ENCODE measurements at places on chromosomes 16 and 17. TPM values are rescaled to one million over a fixed set of nuclear protein-coding genes. Genes with fewer than 3 reads are reported as not detected.

The HOXB7 gene
- not detected for total RNA-seq

The PRR35 gene
- not detected for total RNA-seq

The STH gene
- not detected for total RNA-seq

The PLEKHG4 gene
- 10.1 TPM for total RNA-seq

- no peak for DNase-seq
Measured at GRCh38 chr17:48393283-48393682, 36.7 kb downstream of the SKAP1 start.

- DNase-seq, result no peak
Measured at GRCh38 chr16:52581530-52581929, 34.6 kb upstream of the TOX3 start.

DNA sequence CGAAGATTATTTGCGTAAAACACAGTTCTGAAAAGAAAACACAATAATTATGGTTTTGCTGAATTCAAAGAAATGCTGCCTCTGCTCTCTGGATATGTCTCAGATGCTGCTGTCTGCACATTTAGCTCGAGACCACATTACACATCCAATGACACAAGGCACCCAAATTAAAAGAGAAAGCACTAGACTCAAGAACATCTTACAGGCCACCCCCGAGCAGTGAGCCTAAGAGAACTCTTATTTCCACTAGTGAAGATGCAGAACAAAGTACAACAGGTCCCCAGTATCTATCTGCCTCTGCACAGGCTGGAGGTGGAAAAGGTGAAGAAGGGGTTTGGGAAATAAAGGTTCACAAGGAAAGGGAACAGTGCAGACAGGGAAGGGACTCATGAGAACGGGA, 33.5 kb downstream of the GRB2 start:
- no peak for DNase-seq

DNA sequence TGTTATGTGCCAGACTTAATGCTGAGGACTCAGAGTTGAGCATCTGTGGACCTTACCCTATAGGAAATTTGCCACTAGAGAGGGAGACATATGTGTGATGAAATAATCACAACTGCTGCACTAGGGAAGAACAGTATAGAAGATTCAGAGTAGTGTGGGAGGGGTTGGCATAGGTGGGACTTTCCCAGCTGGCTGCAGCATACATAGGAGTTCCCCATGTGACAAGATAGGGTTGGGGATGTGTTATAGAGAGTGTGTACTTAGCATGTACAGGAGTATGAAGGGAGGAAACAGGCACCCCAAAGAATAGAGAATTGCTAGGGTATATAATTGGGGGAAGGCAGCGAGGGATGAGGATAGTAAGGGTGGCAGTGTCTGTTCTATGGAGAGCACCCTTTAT, 2.9 kb downstream of the NUP93 start:
- no peak for DNase-seq

- DNase-seq, result no peak
Measured at GRCh38 chr17:36124879-36125824, 21.5 kb downstream of the CCL4 start.

DNA sequence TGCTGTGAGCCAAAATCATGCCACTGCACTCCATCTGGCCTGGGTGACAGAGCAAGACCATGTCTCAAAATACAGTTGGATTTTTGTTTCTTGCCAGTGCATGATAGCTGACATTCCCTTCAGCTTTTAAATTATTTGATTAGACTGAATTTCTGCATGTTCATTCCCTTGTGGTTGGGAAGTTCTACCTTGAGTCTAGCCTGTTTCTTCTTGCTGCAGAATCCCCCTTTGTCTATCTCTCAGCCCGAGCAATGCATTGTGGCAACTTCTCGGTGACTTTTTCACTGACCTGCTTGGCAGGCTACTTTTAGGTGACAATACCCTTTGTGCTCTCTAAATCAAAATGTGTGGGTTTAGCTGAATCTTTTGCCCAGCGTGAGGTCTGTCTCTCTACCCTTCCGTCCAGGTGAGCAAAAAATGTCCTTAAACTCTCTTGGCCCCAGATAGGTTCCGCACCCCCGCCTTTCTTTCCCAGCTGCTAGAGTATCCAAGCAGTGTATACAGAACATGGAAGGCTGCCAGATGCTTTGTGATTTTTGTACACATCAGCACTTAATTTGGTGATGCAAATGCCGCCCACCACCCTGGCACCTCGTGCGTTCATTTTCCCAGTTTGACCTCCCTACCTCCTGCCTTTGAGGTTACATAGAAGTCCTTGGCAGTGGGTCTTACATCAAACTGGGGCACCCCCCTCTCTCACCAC, 130.2 kb downstream of the ABCC6 start:
- no peak for DNase-seq

All from osteocyte (in vitro differentiated cells).